Cortex of kidney (tissue), 1 donor: ENCODE measurements at places on chromosomes 1 and 21.

DNA sequence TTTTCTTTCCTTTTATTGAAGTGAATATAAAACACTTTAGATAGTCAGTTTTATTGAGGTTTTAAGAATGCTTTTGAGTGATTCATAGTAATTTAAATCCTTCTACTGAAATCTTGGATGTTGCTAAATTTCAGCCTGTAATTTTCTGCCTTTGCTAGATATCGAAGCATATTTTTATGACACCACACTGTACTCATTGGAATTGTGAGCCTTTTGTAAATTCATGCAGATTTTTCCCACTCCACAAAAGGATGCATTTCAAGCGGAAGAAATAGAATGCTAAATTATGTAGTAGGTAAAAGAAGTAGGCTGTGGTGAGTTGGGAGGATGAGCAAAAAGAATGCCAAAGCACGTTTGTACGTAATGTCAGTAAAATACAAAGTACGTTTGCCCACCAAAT, 13.8 kb downstream of the SNX7 start:
- no peak for DNase-seq

GRCh38 chr1:49187056-49187455, 410.4 kb upstream of the BEND5 start:
- DNase-seq, result no peak

DNA sequence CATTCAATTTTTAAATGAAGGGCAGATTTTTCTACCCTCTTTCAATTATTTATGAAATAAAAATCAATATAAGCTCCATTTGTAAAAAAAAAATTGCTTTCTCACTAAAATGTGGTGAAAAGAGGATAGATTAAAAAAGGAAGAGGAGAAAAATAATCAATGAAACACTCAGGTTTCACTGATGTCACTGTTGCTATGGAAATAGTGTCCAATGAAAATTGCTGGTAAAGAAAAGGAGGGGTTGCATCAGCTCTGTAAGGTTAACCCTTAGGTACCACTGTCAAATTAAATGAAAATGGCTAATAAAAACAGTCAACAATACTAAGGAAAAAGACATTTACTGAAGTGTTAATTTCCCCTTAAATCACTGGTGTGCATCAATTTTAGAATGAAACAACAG, 91.6 kb upstream of the TTC39A start:
- no peak for DNase-seq

DNA sequence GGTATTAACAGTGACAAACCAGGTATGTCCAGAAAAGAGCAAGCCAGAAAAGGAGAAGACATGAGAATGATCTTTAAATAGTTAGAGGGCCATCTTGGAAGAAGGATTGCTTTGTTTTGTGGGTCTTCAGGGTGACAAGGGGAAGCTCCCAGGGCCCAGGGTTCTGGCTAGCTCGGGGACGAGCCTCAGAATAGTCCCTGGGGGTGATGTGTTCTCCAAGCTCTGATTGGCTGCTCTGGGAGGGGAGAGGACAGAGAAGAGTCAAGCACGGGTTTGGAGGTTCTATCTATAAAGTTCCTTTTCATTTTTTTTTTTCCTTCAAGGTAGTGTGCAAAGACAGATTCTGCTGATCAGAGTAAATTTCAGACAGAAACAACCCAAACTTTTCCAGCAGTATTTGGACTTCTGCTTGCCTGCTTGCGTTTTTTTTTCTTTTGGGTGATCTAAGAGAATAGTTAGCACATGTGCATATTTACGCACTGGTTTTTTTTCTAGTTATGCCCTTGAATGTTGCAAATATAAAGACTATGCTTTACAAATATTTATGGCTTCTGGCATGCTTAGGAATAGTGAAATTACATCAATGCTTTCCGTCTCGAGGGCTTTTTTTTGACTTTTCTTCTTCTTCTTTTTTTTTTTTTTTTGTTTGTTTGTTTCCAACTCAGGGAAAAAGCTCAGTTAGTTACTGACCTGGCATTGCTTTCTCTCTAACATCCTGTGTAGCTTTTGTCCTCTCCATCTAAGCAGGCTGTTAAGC, 59.7 kb downstream of the ROR1 start:
- no peak for DNase-seq

DNA sequence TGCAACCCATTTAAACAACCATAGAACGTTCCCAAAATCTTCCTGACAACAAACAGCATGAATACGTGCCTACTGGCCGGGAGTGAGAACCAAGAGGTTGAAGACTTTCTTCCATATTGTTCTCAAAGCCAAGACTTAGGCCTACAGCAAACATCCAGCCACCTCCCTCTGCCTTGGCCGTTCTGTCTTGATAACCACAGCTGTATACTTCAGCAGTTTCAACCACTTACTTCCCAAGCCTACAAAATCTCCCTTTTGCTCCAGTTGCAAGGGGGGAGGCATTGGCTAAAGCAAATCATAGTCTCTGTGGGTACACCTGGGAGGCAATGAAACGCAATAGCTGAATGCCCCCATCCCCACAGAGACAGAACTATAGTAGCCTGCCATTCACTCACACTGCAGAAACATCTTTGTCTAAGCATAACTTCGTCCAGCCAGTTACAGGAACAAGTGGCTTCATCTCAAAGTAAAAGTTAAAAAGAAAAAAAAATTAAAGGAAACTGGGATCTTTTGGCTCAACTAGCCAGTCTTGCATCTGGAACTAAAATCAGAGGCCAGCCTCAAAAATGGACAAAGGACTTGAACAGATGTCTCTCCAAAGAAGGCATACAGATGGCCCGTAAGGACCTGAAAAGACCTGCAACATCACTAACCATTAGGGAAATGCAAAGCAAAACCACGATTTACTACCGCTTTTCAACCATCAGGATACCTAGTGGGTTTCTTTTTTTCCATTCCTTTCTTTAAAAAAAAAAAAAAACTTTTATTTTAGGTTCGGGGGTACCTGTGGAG, 186.0 kb downstream of the PSMG1 start:
- no peak for DNase-seq

DNA sequence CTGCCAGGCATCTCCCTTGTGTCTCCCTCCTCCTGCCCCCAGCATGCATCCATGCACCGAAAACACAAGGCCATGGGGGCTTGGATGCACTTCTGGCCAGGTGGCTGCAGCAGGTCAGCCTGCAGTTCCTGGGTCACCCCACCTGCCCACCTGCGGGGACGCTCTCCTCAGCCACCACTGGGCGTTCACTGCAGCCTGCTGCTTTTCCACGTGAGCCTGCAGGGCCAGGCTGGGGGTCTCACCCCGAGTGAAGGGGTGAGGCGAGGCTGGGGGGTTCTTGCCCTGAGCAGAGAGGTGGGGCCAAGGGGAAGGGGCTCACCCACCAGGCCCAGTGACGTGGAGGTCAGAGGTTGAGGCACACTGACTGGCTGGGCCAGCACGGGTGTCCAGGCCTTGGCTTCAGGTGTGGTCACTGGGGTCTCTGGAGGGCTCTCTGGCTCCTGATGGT, 64.6 kb downstream of the WNT9A start:
- DNase-seq, result no peak

GRCh38 chr1:206716870-206717673, 32.4 kb downstream of the MAPKAPK2 start:
- no peak for DNase-seq

DNA sequence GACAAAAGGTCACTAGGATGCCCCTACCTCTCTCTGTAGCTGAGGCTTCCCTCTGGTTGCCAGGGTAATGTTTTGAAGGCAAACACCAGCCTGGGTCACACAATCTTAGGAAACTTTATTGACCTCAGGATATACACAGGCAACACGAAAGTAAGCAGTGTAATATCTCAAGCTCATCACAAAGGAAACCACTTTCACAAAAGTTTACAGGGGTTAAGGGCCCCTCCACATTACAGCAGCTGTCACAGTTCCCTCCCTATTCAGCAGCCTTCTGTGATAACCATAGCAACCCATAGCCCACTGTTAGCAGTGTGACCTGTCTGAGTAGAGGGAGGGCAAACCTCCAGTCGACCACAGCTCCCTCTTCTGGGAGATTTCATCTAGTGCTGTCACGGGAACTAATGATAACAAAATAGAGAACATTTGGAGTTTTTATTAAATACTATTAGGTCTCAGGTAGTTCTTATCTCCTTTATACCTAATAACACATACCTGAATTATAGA, 149.8 kb downstream of the PTPRC start:
- no peak for DNase-seq

- no peak for DNase-seq
These were observed 95.2 kb upstream of the SSX2IP start for GRCh38 chr1:84785271-84786036.

- DNase-seq, result no peak
These were observed 188.1 kb downstream of the ZNF281 start for GRCh38 chr1:200221614-200222282.

- no peak for DNase-seq
These were observed 54.1 kb downstream of the CD2 start for GRCh38 chr1:116808200-116808847.

- no peak for DNase-seq
These were observed 20.9 kb downstream of the HENMT1 start for GRCh38 chr1:108639899-108640560.

DNA sequence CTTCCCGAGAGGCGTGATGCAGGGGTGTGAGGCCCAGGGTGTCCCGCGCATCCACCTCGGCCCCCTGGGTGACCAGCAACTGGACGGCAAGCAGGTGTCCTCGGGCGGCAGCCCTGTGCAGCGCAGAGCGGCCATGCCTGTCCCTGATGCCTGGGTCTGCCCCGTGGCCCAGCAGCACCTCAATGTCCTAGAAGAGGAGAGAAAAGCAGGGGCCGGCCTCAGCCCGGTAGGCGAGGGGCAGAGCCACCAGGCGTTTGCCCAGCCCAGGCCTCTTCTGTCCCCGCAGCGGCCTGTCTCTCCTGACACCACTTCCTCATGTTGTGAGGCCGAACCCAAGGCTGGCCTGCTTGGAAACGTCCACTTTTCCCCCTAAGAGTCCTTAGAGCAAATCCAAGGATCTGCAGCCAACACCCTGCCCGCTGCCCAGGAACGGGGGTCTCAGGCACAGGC, 1.7 kb downstream of the ANKRD65 start:
- DNase-seq, result no peak

DNA sequence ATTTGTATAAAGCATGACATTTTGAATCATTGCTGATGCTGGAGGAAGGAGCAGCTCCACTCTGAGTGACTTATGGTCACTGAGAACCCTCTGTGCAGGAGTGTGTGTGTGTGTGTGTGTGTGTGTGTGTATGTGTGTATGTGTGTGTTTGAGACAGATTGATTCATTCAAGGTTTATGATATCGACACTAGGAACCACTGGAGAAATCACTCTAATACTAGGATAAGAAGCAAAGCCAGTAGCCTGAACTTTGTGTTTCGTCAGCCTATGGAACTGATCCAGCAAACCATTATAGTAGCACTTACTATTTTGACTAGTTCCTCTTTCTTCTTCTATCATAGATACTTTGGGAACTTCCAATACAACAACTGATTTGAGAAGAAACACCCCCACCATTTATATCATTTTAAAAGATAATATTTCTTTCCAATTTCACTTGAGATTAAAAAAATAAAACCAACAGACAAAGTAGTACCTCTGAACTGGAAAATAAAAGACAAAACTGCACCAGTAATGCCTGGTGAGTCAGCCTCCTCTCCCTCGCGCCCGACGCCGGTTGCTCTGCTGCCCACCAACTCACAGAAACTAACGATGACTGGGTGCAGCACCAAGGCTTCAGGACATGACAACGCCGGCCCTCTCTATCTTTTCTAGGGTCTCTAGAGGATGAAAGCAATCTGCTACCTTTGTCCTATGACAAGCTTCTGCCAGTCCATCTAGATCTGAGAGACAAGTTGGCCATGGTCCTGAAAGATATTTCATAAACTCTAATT, 20.9 kb downstream of the SLAMF1 start:
- DNase-seq, result no peak

GRCh38 chr1:86218859-86219258, 62.3 kb upstream of the COL24A1 start:
- no peak for DNase-seq

DNA sequence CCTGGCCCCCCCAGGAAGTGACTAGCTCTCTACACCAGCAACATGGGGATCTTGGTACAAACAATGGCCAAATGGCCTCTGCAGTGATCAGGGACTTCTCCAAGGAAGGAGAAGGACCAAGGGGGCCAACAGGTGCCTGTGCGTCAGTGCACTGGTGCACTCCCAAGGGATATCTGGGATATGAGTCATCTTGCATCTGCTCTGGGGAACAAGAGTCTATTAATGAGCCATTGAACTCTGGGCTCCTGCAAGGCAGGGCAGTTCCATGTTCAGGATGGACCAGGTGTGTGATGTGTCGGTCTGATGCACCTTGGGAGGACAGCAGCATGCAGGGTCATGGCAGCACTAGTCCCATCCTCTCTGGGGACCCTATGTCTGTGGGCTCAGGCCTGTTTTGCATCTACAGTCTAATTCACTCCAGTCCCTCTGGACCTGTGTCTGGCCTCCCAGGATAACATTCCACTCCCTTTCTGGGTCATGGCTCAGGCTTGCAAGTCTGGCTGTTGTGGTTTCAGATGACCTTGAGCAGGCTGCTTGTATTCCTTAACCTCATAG, 125.3 kb downstream of the TRABD2B start:
- no peak for DNase-seq

- no peak for DNase-seq
These were observed 16.0 kb upstream of the EPS15 start for GRCh38 chr1:51535006-51535592.
